ENCODE measurements at places on chromosomes 11 and 22.

GRCh38 chr11:36509201-36509639 is 852 bp downstream of the TRAF6 start:
- DNase-seq, result no peak

DNA sequence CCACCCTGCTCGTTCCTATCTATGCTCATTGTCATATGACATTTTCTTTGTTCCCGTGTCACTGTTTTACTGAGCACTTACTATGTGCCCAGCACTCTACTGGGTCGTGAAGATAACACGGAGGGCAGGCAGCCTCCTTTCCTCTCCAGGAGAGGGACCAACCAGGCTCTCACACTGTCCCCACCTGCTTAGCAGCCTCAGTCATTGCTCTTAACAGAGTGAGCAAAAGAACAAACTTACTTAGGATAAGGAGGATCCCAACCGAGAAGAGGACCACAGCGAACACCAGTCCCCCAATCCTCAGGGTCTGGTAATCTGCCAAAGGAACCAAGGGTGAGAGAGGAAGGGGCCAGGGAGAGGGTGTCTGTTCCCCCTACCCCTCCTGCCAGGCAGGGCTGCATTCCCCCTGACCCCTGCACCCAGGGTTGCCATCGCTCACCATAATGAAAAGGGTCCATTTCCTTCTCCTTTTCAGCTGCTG is 17.0 kb upstream of the FXYD2 start:
- no peak for DNase-seq

DNA sequence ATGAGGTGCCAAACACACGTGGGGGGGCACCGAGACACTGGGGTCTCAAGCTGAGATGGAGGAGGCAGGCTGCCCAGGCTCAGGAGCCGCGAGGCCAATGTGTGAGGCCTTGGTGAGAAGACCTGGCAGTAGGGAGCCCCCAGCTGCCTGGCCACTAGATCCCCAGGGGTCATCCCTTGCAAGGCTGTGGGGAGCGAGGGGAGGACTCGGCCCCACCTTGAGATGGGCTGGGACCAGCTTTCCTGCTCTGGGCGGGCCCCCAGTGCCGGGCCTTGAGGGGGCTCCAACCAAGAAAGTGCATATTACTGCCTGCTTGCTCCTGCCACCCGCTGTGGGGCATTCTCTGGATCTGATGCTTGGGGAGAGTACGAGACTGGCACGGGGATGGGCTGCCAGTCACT is 107.0 kb downstream of the CTTN start:
- no peak for DNase-seq

- DNase-seq, result no peak
These were observed 62.9 kb upstream of the B3GAT1 start for GRCh38 chr11:134474942-134475341.

- DNase-seq, result no peak
These were observed 23.0 kb upstream of the EXPH5 start for GRCh38 chr11:108616549-108616948.

GRCh38 chr22:39184586-39185577 is 32.4 kb upstream of the CBX7 start:
- DNase-seq, result no peak

- no peak for DNase-seq
These were observed 14.6 kb downstream of the PHLDA2 start for GRCh38 chr11:2914455-2915195.

- no peak for DNase-seq
These were observed 72.5 kb upstream of the ZBED5 start for GRCh38 chr11:10930224-10930971.

DNA sequence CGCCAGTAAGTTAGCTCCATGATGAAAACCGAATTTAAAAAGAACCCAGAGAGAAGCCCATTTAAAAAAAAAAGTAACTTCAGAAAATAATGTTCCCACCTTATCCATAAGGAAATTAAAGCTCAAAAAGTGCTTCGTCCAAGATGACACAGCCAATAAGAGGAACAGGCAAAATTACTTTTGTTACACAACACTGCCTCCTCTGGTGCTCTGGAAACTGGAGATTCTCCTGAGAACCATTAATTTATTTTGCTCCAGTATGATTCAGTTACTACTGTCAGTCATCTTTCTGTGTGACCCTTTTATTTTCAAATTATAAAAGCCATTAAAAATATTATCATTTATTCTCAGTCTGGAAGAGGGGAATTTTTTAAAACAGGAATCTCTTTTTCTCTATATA is 2.0 kb downstream of the IFT27 start:
- no peak for DNase-seq

DNA sequence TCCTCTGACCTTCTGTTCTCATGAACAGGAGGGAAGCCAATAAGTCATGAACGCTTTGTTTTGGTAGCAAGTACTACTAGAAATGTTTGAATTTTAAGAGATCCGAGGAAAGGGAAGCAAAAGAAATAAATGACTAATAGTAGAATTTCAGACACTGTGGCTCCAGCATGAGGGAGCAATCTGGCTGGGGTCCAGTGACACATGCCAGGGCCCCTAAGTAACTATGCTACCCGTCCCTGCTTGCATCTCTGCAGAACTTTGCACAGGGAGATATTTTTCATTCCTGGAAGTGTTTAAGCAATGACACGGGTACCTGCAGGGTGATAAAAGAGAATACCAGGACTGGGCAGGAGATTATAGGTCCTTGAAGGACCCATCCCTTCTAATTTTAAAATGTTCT is 7.3 kb upstream of the ADAMTS8 start:
- DNase-seq, result no peak

DNA sequence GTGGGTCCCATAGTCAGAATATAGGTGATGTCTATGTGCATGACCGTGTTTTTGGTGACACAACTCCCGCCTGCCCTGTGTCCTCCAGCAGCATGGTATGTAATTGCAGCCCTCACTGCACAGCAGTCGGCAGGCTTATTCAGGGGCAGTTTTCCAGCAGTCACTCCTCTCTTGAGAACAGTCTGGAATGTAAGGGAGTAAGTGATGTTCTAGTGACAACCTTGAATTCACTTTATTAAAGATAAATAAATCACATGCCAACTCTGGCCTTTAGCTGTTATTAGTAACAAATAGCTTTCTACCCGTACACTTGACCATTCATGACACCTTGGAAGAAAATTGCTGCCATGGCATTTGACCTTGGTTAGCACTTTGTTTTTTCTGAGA is 27.9 kb downstream of the ZNRF3 start:
- DNase-seq, result no peak

- DNase-seq, result no peak
These were observed 229.7 kb downstream of the FAM76B start for GRCh38 chr11:95559899-95560298.

DNA sequence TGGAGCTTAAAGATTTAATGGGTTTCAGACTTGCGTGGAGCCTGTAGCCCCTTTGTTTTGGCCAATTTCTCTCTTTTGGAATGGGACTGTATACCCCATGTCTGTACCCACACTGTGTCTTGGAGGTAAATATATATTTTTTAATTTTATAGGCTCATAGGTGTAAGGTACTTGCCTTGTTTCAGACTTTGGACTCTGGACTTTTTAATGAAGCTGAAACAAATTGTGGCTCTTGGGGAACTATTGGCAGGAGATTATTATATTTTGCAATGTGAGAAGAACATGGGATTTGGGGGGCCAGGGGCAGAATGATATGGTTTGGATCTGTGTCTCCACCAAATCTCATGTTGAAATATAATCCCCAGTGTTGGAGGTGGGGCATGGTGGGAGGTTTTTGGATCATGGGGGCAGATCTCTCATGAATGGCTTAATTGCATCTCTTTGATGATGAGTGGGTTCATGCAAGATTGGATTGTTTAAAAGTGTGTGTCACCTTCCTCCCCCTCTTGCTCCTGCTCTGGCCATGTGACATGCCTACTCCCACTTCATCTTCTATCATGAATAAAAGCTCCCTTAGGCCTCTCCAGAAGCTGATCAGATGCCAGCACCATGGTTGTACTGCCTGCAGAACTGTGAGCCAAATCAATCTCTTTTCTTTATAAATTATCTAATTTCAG is 74.1 kb upstream of the ARHGAP20 start:
- DNase-seq, result no peak

- no peak for DNase-seq
These were observed 12.5 kb downstream of the GDPD5 start for GRCh38 chr11:75513250-75513649.

- DNase-seq, result no peak
These were observed 182.1 kb upstream of the KIRREL3 start for GRCh38 chr11:127182586-127183203.

GRCh38 chr11:2252018-2252417 is 18.4 kb downstream of the ASCL2 start:
- no peak for DNase-seq

DNA sequence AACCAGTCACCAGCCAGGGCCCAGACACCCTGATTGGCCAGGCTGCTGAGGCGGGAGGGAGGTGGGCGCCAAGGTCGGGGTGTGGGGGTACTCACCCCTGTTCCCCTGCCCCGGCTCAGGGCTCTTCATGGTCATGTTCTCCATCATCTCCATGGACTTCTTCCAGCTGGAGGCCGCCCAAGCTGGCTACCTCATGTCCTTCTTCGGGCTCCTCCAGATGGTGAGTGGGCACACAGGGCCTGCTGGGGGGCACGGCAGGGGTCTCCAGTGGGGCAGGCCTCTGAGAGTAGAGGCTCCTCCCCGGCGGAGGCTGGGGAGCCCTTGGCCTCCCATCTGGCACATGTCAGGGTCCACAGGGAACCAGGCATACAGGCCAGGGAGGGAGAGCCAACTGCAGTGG is 10.0 kb downstream of the PHLDA2 start:
- DNase-seq, result no peak

- no peak for DNase-seq
These were observed 126.9 kb upstream of the GRK3 start for GRCh38 chr22:25437414-25438160.

DNA sequence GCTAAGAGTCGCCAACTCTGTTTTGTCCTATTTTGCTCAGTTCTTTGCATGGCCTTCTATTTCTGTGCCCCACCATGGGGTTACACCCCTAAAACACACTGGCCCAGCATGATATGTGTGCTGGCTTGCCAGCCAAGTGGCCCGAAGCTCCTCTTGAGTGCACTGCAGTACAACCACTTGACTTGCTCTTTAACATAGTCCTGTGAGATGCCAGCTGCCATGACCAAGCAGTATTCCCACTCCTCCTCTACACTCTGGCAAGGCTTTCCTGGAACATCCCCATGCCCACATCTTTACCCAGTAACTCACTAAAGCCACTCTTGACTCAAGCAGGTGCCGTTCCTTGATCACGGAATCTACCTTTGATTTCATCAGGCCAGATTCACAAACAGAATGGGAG is 102.9 kb upstream of the GAL start:
- no peak for DNase-seq

DNA sequence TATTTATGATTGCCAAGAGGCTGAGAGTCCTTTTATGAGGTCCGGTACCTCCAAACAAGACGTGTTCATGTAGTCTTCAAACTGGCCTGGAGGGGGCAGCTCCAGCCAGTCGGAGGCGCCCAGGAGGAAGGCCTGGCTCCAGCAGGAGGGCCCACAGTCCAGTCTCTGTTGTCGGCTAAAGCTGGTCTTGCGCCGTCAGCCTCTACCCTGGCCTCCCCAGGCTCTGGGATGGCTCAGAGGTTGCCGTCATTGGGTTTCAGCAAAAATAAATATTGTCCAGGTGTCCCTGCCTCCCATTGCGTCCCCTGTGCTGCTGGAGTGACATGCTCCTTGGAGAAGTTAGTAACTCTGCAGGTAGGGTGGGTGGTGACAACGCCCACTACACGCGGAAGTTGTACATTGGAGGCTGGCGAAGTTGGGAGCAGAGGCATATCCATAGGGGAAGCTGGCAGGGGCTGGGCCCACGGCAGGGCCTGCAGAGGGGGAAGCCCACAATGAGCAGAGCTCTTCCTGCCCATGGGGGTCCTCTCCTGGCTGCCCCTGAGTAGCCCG is 1.0 kb upstream of the SLC25A1 start:
- DNase-seq, result no peak

DNA sequence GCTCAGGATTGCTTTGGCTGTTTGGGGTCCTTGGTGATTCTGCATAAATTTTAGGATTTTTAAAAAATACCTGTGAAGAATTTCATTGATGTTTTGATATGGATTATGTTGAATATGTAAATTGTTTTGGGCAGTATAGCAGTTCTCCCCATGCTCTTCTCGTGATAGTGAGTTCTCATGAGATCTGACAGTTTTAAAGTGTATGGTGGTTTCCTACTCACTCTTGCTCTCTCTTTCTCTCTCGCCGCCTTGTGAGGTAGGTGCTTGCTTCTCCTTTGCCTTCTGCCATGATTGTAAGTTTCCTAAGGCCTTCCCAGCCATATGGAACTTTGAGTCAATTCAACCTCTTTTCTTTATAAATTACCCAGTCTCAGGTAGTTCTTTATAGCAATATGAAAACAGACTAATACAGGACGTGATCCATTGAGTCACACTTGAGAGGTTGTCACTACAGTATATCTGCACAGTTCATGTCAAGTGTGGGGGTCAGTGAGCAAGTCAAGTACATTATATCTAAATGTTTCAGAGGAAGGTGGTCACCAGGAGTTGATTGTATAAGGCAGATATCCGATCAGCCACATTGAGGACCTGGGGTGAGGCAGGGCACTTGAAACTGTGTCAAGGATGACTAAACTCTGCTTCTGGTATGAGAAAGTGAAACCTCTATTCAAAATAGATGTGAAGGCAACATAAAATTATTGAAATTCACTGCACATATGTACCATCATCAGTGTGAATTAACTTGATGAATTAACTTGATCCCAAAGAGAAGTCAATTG is 70.7 kb upstream of the CCDC179 start:
- DNase-seq, result no peak

GRCh38 chr11:9601037-9601875 is 27.8 kb downstream of the WEE1 start:
- DNase-seq, result peak; percentile 49

DNA sequence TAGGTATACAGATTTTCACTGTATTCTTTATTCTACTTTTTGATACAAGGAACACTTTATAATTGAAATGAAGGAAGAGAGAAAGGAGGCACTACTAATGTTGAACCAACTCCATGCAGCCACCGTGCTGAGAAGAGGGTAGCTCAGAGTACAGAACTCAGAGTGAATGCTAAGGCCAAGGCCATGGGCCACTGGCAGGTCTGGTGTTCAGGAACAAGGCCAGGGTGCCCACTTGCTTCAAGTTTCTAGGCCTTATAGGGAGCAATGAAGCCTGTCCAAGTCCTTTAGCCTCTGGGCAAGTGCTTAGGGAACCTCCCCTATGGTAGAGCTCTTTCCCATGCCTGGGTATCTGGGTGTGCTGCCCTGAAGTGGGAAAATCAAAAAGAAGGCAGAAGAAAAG is 235.0 kb downstream of the TENM4 start:
- no peak for DNase-seq

DNA sequence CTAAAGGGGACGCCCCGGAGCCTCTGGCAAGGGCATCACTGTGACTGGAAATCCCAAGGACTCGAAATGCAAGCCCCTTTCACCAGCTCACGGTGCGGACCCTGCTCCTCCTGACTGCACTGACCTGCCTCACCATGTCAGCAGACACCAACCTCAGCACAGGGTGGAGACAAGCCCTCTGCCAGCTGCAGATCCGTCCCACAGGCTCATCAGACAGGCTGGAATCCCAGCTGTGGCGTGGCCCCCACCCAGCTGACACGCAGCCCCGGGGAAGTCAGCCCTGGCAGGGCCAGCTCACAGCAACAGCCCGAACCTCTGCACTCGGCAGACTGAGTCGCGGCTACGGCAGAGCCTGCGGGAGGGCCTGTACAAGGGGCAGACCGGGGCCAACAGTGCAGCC is 36.8 kb downstream of the BRD1 start:
- no peak for DNase-seq
